Astrocyte of the hippocampus (primary cell): ENCODE measurements at places on chromosomes 7 and 10.
A peak's percentile ranks its signal among the peaks of the same experiment; 100 is the strongest.

DNA sequence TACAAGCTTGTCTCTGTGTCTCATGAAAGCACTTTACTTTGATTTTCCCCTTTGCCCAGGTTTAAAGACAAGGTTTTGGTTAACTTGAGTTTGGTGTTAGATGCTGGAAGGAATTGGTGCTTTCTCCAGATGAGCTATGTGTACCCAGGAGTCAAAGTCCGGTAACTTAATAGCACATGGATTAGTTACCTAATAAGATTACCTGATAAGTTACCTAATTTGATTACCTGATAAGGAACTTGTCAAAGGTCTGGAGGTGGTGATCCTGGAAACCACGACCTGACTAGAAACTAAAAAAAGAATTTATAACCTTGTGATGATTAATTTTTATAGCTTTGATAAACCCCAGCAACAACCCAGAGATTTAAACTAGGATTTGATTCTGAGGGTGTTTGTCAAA is 269.9 kb upstream of the CACNA2D1 start:
- no peak for DNase-seq

DNA sequence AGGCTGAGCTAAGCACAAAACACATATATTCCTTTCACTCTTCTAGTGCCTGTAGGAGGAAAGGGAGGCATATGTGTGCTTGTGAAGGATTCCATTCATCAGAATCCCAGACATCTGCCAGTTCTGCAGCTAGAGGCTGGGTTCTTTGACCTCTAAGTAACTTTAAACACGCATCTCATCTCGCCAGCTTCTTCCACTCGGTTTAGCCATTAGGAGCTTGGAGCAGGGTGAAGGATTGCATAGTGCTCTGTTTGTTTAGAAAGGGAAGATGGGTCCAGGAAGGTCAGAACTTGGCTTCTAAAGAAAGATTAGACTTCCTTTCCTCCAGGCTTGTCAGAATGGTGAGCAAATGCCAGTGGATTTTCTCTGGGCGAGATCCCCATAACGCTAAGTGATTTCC is 43.6 kb downstream of the HK1 start:
- DNase-seq, result no peak

GRCh38 chr10:34206078-34206934 is 608.8 kb downstream of the PARD3 start:
- no peak for DNase-seq

DNA sequence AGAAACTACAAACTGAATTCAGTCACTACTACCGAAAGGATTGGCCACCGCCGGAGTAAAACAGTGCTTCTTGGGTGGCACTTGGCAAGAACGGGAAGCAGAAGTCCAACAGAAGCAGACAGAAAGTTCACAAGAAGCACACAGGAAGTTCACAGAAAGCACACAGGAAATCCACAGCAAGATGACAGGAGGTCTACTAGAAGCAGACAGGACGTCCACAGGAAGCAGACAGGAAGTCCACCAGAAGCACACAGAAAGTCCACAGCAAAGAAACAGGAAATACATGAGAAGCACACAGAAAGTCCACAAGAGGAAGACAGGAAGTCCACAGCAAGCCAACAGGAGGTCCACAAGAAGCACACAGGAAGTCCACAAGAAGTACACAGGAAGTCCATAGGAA is 399.2 kb upstream of the AUTS2 start:
- no peak for DNase-seq

- no peak for DNase-seq
Measured at GRCh38 chr10:18333621-18334020, 193.4 kb downstream of the CACNB2 start.

DNA sequence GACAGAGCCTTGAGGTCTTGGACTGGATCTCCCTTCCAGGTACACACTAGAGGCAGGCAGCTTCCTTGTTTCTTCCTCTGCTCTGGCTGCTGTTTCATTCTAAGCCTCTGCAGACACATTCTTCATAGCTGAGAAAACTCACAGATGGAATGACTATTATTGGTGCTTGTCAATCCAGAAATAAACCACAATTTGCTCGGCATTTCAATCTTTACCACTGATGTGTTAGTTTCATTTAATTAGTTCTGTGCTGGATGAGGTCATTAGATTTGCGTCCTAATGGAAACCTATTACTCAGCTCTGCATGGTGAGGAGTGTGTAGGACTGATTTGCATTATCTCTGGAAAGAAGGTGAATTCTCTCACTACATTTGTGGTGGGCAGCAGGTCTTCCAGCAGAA is 392.5 kb downstream of the NRG3 start:
- peak; percentile 55 for DNase-seq

DNA sequence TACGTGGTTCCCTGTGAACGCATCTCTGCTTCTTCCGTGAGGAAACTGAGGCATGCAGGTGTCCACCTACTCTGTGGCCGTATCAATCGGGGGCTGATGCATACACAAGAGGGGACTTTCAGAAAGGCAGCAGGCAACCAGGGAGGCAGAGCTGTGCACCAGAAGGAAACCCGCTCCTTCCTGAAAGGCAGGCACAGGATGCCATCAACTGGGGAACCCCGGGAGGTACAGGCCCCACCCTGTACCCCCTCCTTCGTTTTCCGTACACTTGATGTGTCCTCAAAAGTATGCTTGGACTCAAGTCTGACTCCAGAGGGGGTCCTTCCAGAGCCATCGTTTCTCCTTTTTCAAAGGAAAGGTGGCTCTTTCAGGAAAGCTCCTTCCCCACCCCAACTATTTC is 59.5 kb downstream of the ASB13 start:
- no peak for DNase-seq

DNA sequence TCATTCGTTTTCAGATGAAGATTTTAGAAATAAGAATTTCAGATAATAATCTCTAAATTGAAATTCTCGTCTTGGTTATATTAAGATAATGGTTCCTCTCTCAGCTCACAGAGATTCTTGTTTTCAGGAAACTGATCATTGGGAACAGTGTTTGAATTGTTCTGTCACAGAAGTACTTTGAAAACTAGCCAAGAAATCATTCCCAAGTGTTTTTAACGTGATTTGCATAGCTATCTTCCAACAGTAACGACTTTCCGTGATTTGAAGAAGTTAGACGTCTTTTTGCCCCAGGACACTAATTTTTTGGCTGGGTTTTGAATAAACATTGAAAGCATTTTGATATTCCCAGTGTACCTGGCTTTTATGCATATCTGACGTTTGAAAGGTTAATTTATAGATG is 116.0 kb downstream of the CDCA7L start:
- DNase-seq, result no peak

GRCh38 chr10:126979311-126979710 is 74.1 kb downstream of the DOCK1 start:
- no peak for DNase-seq

DNA sequence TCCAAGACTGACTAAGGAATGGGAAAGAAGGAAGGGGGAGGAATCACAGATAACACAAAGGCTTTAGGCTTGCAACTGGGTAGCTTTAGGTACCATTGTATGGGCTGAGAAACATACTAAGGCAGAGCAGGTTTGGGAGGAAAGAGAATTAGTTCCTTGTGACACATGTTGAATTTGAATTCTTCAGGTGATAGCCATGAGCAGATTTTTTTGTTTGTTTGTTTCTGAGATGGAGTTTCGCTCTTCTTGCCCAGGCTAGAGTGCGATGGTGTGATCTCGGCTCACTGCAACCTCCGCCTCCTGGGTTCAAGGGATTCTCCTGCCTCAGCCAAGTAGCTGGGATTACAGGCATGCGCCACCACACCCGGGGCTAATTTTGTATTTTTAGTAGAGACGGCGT is 4.4 kb upstream of the SND1 start:
- no peak for DNase-seq

- peak; percentile 30 for DNase-seq
Measured at GRCh38 chr10:73209705-73210104, 37.4 kb downstream of the DNAJC9 start.

DNA sequence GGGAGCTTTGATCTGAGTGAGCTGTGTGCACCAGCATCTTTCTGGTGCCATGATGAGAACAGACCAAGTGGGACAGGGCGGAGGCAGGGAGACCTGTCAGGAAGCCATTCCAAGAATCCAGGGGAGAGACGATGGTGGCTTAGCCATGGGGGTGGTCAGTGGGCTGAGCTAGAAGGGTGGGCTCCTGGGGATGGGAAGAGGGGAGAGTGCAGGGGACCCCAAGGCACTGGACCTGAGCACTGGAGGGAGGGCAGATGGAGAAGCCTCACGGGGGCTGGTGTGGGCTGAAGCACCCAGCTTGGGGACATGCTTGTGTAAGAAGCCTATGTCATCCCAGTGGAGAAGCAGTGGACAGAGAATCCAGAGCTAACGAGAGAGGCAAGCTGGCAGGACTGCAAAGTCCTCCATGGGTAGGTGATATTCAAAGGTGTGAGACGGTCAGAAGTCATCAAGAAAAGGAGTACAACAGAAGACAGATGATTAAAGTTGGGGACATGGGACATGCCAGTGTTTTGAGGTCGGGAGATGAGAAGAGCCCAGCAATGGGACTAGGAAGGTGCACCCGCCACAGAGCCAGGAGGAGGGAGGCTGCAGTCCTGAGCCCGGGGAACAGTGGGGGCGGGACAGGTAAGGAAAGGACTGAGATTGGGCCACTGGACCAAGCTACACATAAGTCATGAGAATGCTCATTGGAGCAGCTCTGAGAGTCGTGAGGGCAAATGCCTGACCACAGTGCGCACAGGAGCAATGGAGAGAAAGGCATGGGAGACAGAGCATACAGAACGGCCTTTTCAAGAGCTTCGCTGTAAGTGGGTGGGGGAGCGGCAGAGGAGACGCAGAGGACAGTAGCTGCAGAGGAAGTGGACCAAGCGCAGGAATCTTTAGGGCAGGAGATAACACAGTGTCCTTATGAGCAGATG is 72.0 kb downstream of the GRID1 start:
- no peak for DNase-seq

DNA sequence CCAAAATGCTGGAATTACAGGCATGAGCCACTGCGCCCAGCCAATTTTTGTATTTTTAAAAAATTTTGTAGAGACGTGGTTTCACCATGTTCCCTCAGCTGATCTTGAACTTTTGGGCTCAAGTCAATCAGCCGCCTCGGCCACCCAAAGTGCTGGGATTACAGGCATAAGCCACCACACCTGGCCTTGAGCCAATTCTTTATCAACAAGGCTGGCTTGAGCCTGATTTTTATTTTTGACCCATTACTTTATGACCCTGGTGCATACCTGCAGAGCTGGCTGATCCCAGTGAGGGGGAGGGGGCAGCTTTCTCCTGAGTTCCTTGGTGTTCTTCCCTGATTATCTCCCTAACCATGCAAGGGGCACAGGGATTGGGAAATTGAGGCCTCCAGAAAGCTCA is 15.8 kb upstream of the CPA1 start:
- no peak for DNase-seq

DNA sequence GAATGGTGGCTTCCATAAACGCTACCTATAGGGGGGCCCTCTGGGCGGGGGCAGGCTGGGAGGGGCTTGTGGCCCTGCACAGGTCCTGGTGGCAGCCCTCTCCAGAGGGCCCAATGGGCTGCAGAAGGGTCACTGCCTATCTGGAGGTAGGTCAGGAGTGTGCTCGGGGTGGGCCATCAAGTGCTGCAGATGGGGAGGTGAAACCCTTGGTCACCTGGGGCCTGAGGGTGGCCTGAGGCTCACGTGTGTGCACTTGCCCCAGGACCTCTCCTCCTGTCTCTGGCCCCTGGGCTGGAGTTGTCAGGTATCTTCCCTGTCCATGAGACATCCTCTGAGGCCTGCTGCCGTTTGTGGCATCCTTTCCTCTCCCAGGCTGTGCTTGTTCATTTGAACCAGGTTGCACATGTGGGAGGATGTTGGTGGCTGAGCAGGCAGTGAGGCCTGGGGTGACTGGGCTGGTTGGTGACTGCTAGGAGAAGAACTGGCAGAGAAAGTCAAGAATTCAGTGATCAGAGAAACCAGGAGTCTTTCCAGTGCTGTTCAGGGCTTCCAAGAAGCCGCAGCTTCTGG is 21.1 kb upstream of the SH2D4B start:
- no peak for DNase-seq

DNA sequence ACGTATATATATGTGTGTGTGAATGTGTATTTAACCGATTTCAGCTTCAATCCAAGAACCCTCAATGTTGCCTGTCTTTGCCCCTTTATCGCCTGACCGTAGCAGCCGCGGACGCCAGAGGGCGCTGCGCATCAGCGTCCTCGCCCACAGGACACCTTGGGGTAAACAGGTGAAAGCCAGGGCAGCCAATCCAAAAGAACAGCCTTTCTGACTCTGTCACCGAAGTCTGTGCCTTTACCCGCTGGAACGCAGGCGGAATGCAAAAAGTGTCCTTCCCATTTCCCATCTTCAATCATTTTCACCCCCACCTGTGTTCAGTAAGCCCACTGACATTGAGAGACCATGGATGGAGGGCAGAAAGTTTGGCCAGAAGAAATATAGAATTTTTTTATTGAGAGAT is 3.6 kb downstream of the NXPH1 start:
- DNase-seq, result peak; percentile 40

GRCh38 chr7:81449105-81449504 is 320.7 kb downstream of the HGF start:
- no peak for DNase-seq

- DNase-seq, result peak; percentile 9
Measured at GRCh38 chr10:30553626-30554439, 75.7 kb downstream of the LYZL2 start.

- no peak for DNase-seq
Measured at GRCh38 chr10:70809011-70809611, 6.6 kb upstream of the SGPL1 start.
